Nephron progenitor cell (in vitro differentiated cells): ENCODE measurements at places on chromosomes 11 and 22.

- peak; percentile 80 for DNase-seq
Observed at GRCh38 chr11:75582895-75583717, 21.1 kb downstream of the SERPINH1 start.

DNA sequence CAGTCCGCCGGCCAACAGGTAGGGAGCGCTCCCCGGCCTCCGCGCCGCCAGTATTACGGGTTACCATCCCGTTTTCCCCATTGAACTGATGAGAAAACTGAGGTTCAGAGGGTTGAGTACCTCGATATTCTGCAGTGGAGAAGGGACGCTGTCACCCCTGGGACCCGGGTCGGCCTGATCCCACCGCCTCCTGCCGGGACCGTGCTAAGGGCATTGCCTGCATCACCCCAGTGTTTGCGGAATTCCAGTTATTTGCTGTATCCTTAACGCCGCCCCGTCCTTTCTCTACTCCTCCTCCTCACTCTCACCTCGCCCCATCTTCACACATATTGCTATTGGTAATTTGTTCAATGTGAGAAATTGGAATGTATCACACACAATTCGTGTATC lies 370 bp upstream of the A4GALT start:
- DNase-seq, result peak; percentile 22

GRCh38 chr11:78109081-78110015 lies 29.7 kb upstream of the NDUFC2 start:
- DNase-seq, result no peak

- no peak for DNase-seq
Observed at GRCh38 chr11:7612661-7613393, 60.5 kb downstream of the CYB5R2 start.

DNA sequence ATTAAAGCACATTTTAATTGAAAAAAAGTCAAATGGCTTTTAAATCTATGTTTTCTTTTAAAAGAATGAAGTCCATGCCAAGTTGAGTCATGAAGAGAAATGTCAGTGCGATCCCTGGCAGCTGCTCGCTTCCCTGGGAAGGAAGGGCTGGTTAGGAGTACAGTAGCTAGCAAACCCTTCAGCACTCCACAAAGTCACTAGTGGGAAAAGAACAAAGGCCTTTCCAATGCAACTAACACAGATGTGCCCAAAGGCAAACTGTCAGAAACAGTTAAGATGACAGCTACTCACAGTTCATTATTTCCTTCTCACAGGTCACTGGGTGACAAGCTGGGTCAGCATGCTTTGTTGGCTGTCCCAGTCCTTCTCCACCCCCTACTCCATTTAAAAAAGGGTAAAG lies 308.7 kb downstream of the DCDC1 start:
- DNase-seq, result no peak

DNA sequence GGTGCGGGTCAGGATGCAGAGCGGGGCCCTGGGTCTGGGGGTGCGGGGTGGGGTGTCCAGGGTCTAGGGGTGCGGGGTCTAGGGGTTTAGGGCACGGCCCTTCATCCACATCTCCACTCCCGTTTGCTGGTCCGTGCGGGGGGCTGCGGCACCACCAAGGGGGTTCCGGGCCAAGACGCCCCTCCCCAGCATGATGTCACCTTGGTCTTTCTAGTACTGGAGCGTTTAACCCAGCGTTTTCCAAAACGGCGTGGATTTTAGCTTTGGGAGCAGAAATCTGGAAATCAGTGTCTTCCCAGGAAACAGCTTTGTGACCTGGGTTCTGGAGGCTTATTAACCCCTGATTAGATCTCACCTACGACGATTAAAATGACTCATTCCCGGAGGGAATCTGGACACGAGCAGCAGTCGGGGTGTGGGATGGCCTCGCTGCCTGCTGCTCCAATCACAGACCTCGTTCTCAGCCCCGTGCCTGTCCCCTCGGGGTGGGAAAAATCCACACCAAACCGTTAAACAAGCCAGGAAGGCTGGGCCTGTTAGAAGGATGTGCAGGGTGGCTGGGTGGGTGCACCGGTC lies 759 bp downstream of the AP2A2 start:
- DNase-seq, result peak; percentile 35

- no peak for DNase-seq
Observed at GRCh38 chr11:65428578-65429067, 6.0 kb downstream of the NEAT1 start.

- no peak for DNase-seq
Observed at GRCh38 chr11:78768971-78769370, 194.3 kb upstream of the NARS2 start.

DNA sequence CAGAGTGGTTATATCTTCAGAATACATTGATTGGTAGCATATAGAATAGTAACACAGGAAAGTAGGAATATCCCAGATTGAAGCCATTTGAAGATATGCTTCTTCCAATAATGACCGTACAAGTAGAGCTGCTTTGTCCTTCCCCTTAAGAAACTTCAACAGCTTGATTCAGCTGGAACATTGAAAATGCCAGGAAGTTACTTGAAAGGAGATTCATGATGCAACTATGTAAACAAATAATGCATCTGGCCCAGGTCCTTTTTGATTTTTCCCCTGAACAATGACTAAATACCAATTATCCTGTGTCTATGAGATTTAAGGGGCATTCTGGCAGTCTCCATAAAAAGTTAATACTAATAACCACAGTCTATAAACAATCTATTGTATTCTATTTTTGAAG lies 3.0 kb downstream of the DKK3 start:
- no peak for DNase-seq

GRCh38 chr11:61293867-61294716 lies 1.0 kb downstream of the VWCE start:
- peak; percentile 66 for DNase-seq

DNA sequence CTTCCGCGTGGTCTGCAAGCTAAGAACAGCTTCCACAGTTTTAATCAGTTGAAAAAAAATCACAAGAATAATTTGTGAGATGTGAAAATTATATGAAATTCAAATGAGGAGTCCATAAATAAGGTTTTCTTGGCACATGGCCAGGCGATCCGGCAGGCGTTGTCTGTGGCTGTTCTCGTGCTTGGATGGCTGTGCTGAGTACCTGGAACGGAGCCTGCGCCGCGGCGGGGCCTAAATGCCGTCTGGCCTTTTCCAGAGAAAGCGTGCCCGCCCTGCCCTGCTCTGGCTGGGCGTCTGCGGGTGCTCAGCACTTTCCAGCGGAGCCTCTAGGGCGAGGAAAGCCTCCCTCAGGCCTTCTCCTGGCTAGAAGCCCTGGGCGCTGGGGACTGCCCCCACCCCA lies 41.8 kb downstream of the OSBPL5 start:
- no peak for DNase-seq

GRCh38 chr11:3215346-3216026 lies 3.1 kb downstream of the MRGPRG start:
- no peak for DNase-seq

DNA sequence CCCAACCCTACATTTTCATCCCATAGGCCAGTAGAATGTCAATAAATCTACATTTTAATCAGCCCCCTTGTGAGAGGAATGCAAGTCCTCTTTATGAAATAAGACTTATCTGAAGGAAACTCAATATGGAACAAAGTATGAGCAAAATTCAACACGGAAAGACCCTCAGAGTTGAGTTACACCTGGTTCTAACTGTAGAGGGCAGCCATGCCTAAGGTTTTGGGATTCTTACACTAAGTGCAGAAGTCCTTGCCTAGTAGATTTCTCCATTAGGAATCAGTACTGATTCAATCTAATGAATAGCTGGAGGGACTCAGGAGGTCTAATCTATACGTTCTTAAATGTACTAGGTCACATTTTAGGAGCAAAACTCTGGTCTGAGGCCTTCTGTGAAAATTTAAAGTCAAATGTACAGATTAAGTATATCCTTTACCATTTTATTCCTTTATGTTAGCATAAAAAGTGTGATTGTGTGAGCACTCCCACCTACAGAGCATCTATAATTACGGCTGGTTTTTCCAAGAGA lies 904.5 kb downstream of the DLG2 start:
- peak; percentile 10 for DNase-seq

DNA sequence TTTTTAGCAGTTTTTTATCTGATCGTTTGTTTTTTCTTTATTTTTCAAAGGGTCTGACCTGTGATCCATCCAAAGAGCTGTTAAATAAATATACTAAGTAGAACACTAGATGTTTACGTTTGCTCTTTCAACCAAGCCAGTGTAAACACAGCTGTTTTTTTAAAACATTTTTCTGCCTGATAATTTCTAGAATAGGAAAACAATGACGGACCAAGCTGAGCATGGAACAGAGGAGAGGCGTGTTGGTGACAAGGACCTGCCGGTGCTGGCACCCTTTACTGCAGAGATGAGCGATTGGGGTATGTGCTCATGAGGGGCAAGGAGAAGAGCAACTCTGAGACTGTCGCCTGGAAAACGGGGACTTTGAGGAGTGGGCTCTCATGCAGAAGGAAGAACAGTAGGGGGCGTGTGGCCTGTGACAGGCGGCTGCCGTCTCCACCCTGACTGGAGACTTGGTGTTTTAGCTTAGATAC lies 28.6 kb upstream of the PANX2 start:
- DNase-seq, result peak; percentile 53

DNA sequence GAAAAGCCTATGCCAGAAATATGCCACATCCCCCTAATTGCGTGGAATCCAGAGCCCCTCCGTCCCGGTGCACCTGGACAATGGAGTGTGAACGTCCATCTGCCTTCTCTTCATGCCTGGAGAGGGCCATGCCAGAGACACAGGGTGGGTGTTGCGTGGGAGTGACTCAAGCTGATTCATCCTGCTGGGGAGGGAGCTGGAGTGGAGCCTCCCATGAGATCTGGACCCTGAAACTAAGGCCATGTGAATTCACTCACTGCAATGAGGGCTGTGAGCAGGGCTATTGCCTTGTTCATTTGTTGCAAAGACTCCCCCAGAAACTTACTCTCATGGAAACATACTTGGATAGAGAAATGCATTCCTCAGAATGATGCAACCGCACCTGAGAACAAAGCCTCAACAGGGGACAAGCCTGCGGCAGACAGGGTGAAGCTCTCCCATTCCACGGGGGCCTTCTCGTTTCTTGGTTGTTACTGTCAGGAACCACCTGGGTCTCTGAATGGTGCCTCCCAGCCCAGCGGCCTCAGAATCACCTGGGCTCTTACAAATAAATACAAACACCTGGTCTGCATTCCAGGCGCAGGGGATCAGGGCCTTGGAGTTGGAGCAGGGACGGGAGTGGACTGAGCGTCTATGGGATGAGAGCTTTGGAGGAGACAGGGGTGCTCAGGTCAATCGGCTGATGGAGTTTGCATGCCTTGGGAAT lies 1031.2 kb downstream of the BRD1 start:
- DNase-seq, result no peak

DNA sequence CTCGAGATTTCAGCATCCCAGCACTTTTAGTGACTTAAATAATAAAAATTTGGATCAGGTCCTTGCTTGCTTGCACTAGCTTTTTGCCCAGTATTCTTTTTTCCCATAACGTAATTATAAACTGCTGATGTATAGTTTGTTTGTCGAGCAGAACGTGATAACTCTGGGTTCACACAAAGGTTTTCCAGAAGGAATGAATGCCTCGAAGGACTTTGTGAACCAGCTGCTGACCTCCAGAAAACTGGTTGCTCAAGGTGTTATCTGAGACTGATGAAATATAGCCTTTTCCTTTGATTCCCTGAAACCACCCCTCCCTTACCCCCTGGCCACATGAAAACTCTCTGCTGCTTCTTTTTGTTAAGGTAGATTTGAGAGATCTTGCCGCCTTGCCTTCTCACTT lies 229.1 kb upstream of the CARD18 start:
- DNase-seq, result no peak

DNA sequence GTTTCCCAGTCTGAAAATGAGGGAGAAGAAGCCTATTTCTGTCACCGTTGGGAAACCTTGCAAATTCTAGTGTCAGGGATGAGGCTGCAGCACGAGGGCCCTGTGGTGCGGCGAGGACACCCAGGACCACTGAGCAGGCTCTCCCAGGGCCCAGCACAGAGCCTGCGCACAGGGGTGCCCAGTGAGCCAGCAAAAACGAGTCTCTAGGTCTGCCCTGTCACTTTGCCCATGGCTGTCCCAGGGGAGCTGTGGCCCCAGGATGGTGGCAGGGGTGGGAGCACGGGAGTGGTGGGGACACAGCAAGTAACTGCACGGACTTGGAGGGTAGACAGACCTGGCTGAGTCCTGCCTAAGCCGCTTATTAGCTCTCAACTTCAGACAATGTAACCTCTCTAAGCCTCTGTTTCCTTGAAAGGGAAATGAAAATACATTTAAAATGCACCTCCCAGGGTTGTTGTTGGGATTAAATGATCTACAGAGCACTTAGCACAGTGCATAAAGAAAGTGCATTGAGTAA lies 44.2 kb downstream of the DSCAML1 start:
- no peak for DNase-seq

DNA sequence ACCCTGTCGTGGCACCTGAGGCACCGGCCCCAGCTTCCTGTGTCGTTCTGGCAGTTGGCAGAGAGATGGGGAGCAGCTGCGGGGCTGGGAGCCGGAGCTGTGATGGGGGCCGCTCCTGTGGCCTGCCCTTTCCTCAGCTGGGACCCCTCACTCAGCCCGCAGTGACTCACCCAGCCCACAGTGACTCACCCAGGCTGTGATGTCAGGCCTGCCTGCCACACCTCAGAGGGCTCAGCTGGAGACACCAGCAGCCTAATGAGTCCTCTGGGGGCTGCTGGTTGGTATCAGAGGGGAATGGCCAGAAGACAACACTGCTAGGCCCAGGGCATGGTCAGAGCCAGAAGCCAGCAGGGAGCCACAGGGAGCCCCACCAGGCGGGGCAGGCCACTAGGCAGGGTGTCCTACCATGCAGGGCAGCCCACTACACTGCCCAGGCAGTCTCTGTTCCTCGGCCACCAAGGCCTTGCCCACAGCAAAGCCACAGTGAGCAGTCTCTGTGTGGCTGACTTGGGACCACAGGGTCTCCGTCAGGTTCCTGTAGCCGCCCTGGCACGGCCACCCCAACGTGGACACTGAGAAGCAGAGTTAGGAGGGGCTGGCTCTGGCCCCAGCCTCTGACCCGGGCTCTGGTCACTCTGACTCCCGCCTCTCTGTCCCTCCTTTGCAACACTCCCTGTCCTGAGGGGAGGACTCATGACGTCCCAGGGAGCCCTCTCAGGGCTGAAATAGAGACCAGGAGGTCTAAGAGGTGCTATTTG lies 4.2 kb upstream of the FXYD2 start:
- DNase-seq, result no peak

DNA sequence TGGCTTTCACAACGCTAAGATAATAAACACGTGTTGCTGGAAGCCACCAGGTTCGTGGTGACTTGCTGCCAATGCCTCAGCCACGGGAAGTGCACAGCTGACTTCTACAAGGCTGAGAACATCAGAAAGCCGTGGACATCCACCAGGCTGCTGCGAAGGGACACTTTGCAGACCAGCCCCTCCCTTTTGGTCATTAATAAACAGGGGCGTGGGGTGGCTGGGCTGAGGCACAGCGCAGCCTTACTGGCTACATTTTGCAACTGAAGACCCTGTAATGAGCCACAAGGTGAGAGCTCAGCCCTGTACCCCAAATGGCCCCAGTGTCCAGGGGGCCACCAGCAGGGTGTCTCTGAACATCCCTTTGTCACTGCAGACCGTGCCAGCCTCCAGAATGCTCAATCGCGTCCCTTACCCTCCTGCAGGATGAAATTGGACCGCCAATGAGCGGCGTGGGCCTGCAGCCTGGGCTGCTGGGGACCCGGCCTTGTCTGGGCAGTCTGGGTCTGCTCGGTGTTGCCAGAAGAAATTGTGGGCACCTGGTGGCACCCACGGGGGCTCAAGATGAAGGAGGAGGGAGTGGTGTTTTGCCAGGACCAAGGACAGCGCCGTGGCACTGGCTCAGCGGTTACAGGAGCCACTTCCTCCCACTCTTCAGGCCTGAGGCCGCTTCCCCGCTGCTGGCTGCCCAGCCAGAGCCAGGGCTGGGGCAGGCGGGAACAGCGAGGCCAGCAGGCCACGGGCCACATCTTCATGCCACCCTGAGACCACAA lies 181.9 kb downstream of the CTTN start:
- DNase-seq, result peak; percentile 80
